Pancreas (tissue), 10 donors: ENCODE measurements at places on chromosomes 3 and 15. TPM values are rescaled to one million over a fixed set of nuclear protein-coding genes. Genes with fewer than 3 reads are reported as not detected.

The MKRN3 gene
- total RNA-seq: 2.1 TPM

DNA sequence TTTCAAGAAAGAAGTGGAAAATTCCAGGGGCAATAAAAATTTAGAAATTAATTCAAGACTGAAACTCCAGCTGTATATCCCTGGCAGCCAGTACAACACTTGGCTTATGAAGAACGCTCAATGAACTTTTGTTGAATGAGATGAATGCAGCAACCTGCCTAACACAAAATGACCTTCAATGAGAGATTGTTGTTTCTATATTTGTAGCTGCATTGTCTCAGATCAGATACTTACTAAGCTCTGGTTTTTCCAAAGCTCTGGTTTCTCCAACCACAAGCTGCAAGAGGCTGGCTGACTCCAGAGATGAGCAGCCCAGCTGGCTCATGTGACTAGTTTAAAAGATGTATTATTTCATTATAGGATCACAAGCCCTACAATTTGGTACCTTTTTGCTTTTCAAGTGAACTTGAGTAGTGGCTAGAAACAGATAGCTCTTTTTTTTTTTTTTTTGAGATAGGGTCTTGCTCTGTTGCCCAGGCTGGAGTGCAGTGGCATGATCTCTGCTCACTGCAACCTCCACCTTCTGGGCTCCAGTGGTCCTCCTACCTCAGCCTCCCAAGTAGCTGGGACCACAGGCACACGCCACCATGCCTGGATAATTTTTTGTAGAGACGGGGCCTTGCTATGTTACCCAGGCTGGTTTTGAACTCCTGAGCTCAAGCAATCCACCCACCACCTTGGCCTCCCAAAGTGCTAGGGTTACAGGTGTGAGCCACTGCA is 57.4 kb downstream of the UMPS start:
- DNase-seq: no peak

DNA sequence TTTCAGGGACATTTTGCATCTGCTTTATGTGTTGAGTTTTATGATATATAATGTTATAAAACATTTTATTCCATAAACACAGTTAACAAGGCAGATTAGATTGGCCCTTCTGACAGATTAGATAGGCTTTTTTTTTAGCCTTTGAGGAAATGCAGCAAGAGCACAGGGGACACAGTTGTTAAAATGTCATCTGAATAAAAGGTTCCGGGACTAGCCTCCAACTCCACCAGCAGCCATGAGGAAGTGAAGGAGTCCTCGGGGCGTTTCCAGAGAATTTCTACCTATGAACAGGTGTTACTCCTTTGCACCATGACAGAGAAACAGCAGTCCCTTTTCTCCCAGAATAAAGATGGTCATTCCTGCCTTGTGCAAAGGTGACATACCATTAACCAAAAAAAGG is 167.8 kb upstream of the KBTBD8 start:
- peak; percentile 65 for DNase-seq

DNA sequence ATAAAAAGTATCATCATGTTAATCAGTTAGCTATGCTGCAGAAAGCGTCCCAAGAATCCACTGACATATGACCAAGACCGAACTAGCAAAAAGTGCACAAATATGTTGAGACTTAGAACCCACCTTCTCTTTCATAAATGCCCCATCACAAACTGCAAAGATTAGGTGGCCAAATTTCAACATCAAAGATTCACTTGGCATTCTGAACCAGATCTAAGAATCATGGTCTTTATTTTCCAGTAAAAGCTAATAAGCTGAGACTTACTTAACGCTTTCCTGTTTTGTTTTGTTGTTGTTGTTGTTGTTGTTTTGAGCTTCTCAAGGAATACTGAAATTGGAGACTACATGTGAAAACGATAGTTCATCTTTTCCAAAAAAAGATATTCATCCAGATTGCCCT is 62.4 kb downstream of the ZBTB20 start:
- no peak for DNase-seq

The NAA80 gene
- 4.9 TPM for total RNA-seq

The SHF gene
- 1.9 TPM for total RNA-seq

The PLSCR4 gene
- 19.0 TPM for total RNA-seq

The ENTPD3 gene
- 13.4 TPM for total RNA-seq
